NCI-H1436 (cell line): ENCODE measurements at places on chromosomes 2 and 18.

DNA sequence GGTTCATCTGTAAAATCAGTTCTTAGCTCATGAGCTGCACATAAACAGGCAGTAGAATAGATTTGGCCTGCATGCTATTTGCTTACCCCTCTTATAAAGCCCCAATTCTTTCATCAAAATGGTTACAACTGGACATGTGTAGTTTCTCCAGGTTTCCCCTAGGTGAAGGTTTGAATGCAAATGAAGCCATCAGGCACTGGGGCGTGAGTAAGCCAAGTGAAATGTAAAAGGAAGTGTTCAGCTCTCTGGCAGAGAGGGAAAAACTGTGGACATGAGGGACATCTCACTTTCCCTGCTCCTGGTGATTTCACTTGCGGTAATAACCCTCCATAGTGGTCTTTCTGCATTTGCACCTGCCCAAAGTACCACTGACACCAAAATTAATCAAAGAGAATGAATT, 1402.3 kb upstream of the LRRTM1 start:
- no peak for DNase-seq

GRCh38 chr2:130288467-130289403, 54.0 kb upstream of the IMP4 start:
- DNase-seq: no peak

DNA sequence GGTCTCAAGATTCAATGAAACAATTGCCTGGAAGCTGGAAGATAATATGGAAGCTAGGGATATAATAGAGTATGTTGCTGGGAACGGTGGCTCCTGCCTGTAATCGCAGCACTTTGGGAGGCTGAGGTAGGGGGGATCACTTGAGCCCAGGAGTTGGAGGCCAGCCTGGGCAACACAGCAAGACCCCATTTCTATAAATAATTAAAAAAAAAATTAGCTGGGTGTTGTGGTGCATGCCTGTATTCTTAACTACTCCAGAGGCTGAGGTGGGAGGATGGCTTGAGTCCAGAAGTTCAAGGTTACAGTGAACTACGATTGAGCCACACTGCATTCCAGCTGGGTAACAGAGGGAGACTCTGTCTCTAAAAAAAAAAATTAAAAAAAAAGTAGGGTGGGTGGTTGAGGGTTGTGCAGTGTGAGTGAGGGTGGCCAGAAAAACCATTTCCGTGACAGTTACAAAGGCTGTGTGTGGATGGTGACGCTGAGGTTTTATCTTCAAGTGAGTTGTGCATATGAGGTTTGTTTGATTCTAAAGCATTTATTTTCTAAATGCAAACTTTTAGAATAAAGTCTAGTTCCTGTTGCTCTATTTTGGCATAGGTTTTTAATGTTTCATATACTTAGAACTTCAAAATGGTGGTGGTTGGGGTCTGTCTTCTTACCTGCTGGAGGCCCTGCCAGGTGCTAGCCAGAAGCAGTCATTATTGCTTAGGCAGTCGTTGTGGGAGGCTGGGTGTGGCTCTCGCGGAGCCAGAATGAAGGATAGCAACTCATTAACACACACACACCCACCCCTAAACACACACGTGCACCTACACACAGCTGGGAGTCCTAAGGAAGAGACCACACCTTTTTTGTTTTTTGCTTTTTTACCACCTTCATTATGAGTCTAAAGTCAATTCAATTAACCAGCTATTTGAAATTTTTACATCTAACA, 4.7 kb upstream of the IL1R2 start:
- no peak for DNase-seq

- DNase-seq: no peak
These were observed 3.6 kb downstream of the RPRM start for GRCh38 chr2:153474876-153475435.

- no peak for DNase-seq
These were observed 1223.1 kb upstream of the ZEB2 start for GRCh38 chr2:145743011-145743410.

DNA sequence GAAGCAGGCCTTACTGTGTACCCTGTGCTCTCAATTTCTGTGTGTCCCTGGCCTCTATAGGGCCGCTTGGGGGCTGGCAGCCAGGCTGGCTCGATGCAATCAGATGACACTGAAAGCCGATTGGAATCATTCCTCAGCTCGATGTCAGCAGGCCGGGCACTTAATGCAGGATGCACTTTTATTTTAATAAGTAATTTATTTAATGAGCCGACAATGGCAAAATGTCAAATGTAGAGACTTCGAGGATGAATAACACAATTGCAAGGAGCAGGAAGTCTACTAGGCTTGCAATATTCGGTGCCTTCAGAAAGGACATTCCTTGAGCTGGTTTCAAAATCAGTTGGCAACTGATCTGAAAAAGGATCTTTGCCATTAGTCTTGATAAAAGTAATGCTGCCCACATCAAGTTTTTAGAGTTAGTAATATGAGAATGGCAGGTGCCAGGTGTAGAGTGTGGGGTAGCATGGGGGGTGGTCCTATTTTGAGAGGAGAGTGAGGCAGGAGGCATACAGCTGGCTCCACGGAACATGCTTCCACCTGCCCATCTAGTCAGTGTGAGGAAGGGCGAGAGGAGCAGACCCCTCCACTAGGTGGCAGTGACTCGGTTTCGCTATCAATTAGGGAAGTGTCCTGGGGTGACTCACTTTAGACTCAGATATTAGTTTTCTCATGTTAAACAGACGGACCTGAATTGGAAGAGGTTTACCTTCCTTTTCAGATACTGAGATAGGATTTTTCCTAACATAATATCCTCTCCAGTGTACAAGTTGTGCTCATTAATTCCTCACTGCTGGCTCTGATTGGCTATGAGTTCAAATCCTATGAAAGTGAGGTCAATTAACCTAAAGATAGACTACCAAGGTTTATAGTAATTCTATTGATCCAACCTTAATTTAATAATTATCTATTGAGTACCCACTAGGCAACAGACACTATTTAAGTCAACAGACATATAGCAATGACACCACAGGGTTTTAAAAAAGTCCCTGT, 80.9 kb downstream of the NABP1 start:
- peak; percentile 57 for DNase-seq

DNA sequence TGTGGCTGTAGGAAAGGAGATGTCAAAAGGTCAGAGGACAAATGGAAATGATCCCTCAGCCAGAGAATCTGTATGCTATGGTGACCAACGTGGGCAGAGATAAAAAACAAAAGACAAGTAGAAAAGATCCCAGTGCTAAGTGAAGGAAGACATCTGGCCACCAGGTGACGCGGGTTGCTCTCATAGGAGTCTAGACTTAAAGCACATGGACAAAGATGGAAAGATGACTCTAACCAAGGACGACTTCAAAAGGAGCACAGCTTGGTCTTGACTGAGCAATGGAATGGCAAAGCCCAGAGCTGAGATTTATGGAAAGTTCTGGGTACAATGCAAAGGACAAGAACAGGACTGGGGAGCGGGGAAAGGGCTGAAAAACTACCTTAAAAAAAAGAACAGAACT, 96.8 kb downstream of the CLIP4 start:
- DNase-seq: no peak

GRCh38 chr2:67329513-67329912, 67.6 kb upstream of the ETAA1 start:
- DNase-seq: no peak

DNA sequence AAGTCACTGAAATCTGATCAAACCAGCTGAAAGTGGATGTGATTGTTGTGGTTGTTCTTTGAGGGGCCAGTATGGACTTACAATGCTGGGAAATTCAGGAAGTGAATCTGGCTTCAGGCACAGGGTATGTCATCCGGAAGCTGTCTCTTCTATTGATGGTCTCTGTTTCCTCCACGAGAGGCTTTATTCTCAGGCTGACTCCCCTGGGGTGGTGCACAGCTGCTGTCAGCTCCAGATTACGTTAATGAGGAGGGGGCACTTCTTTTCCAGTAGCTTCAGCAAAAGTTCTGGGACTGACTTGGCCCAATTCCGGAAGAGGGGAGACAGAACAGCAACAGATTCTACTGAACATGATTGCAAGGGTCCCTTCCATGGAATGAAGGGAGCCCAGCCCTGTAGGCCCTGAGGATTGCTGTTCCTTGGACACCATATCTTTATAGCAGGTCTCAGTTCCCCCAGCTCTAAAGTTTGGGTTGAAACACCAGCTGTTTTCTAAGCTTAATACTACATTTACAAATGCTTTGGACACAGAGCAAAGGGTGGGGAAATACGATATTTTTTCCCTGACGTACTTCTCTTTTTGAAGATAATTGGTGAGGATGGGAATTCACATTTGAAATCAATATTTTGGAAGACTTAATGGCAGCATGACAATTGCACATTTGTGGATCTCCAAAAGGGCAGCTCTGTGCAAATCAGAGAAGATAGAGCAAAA, 400.9 kb downstream of the TSN start:
- DNase-seq: no peak

- no peak for DNase-seq
These were observed 26.0 kb upstream of the EFEMP1 start for GRCh38 chr2:55949613-55950012.

DNA sequence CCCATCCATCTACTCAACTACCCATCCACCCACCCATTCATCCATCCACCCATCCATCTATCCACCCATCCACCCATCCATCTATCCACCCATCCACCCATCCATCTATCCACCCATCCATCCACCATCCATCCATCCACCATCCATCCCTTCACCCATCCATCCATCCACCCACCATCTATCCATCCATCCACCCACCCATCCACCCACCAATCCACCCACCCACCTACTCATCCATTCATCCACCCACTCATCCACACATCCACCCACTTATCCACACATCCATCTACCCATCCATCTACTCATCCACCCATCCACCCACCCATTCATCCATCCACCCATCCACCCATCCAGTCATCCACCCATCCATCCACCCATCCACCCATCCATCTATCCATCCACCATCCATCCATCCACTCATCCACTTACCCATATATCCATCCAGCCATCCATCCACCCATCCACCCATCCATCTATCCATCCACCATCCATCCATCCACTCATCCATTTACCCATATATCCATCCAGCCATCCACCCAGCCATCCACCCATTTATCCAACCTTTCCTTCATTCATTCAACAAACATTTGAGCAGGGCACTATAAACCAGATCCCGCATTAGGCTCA, 2.1 kb upstream of the NGEF start:
- no peak for DNase-seq

DNA sequence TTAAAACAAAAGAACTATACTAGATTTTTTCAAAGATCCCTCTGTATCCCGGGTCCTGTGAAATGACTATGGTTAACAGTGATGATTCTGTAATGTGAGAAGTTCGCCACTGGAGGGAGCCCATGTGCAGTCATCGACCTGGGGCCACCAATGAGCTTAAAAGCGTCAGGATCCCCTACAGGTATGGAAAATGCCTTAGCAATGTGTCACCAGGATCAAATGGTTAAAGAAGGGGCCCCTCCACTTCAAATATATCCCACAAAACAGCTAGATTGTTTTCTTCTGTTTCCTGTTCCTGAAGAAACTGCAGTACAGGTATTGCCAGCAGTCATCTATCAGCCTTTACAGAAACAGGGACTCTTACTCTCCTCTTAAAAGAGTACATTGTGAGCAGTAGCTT, 15.3 kb downstream of the CHRNA1 start:
- DNase-seq: peak; percentile 54

- DNase-seq: no peak
These were observed 179.5 kb upstream of the ID2 start for GRCh38 chr2:8502316-8502715.

DNA sequence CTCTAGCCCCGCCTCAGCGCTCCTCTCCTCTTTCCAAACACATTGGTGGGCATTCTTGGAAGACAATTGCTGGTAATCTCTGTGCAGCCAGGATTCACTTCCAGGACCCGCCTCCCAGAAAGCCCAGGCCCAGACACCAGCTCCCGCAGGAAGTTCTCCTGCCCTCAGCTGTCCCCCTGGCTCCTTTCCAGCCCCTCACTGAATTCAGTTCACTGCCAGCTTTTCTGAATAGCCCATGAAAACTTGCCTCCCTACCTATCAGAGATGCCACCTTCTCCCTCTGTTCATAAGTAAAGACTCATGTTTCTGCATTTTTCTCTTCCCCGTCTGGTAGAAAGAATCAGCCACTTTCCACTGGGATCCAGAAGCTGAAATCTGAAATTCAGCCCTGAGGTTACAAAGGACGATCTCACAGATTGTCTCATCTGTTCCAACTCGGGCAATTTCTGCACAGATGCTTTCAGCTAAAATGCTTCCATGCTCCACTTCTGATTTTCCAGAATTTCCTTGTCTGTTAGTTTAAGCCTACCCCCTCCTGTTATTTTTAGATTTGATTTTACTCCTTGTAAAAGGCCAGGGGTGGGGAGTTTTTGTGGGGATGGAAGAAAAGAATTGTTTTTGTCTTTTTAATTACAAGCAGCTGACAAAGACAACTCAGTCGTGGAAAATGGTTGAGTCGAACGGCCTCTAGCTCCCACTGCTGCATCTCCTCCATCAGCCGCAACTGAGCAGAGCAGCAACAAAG, 98.1 kb downstream of the SP3 start:
- no peak for DNase-seq

GRCh38 chr2:47050021-47050760, 104.9 kb downstream of the STPG4 start:
- no peak for DNase-seq

DNA sequence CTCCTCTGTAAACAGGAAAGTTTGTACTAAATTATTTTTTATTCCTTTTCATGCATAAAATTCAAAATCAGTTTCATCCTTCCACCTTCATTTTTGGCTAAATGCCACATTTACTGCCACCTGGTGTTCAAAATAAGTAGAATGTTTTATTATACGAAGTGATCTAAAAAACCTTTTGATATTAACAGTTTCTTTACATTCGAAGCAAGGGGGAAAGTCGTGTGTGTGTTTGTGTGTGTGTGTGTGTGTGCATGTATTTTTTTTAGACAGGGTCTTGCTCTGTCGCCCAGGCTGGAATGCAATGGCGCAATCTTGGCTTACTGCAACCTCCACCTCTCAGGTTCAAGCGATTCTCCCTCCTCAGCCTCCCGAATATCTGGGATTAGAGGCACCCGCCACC, 9.0 kb upstream of the SCN9A start:
- peak; percentile 38 for DNase-seq

- peak; percentile 58 for DNase-seq
These were observed 135.6 kb upstream of the ZNF236 start for GRCh38 chr18:76686737-76687231.

DNA sequence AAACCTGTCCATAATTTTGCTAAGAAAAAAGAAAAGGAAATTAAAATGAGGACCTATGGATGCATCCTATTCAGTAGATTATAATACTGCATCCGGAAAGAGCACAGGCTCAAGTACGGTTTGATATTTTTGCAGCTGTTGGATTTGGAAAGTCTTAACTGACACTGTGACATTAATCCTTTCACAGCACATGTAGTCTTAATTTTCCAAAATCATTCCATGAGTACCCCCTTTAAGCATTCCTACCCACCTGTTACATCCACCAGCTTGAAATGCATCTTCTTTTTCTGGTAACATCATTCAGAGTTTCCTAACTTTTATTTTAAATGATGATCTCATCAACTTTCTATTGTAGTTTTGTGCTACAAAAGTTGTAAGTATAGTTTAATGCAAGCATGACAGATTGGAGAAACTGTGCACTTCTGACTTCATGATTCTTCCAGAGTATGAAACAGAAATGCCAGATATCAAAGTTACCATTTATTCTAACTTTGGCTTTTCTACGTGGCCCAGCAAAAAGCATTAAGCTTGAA, 113.5 kb downstream of the ESCO1 start:
- no peak for DNase-seq
